Keratinocyte (primary cell): ENCODE measurements at places on chromosomes 2 and 18.

GRCh38 chr2:239666053-239666854, 265.4 kb upstream of the HDAC4 start:
- no peak for DNase-seq

- DNase-seq = no peak
Measured at GRCh38 chr18:21933931-21934765, 193.6 kb downstream of the MIB1 start.

DNA sequence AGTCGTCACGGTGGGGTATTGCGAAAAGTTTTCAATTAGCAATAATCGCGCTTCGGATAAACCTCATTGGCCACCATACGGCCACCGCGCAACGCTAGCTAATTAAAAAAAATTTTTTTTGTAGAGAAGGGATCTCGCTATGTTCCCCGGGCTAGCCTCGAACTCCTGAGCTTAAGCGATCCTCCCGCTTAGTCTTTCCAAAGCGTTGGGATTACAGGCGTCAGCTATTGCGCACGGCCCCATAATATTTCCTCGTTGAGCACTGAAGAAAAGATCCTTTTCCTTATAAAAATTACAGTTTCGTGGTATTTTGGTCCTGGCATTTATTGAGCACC, 759 bp upstream of the ACTR1B start:
- DNase-seq = no peak

GRCh38 chr2:1874101-1874865, 130.0 kb upstream of the PXDN start:
- no peak for DNase-seq

- no peak for DNase-seq
Measured at GRCh38 chr2:226755631-226756030, 44.0 kb downstream of the IRS1 start.

DNA sequence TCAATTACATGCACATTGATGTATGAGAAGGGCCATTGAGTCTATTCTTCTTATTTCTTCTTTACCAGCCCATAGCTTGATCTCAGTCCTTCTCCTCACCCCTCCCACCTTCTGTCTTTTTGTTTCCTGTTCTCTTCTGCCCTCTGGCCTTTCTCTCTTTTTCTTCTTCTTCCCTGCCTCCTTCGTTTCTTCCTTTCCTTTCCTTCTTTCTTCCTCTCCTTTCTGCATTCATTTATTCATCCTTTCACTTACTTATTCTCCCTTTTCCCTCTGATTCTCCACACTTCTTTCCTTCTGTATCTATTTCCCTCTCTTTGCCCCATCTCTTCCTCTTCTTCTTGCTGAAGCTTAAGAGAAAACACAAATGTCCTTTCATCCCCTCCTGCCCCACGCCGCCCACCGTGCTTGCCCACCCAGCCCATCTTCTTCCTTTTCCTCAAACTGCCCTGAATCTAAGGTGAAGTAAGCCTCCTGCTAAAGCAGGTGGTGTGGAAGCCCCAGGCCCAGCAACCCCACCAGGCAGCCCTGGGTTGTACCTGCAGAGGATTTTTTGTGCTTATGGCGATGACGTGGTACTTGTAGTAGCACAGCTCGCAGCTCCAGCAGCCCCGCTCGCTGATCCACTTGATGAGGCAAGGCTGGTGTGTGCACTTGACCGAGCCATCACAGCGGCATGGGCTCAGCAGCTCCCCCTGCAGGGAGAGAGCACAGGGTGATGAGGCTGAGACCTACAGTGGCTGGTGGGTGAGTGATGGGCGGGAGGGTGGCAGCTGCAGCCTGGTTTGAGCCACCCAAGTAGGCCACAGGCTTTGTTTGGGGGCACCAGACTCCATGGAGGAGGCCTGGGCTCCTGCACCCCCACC, 89.0 kb downstream of the MARCHF4 start:
- no peak for DNase-seq

GRCh38 chr2:114123925-114124324, 234.0 kb downstream of the ACTR3 start:
- no peak for DNase-seq

- DNase-seq = no peak
Measured at GRCh38 chr2:32825291-32825712, 121.5 kb upstream of the LTBP1 start.

DNA sequence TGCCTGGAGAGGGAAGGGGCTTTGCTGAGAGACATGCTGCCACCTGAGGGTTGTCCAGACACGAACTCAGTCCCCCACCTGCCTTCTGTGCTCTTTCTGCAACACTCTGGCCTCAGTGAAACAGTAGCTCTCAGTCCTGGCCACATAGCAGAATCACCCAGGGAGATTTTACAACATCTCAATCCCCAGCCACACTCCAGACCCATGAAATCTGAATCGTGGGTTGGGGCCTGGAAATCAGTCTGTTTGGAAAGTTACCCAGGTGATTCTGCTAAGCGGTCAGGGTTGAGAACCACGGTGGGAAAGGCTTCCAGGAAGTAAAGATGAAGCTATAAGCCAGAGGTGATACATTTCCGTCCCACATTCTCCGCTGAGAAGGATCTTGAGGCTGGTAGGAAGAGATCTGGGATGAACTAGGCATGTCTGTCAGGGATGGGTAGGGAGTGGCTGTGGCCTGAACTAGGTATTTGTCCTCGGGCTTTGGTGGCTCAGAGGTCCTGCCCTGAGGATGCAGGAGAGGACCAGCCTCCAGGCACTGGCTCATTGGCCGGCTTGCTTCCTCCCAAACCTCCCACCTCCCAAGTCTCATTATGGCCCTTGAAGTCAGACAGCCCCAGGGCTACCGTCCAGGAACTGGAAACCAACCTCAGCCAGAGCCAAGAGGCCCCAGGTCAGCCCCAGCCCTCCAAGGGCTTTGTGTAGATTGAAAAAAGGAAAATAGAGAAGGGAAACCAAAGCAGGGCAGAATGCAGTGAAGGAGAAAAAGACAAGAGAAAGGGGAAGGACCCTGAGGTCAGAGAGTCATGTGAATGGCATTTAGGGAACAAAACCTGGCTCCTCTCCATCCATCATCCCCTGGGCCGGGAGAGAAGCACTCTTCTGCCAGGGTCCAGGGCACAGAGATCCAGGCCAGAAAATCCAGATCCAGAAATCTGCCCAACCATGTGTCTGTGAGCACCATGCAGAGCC, 119.6 kb downstream of the ZFP36L2 start:
- no peak for DNase-seq

DNA sequence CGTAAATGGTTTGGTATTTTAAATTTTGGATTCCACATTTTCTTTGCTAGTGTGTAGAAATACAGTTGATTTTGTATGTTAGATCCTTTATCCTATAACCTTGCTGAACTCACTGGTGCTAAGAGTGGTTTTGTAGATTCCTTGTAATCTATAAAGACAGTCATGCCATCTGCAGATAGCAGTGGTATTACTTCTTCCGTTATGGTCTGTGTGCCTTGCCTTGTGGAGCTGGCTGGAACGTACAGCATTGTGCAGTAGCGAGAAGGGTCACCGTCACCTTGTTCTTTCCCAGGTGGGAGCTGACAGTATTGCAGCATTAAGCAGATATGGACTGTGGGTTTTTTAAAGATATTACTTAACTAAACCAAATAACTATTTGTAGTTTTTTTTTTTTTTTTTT, 33.7 kb downstream of the ATP9B start:
- DNase-seq = no peak

DNA sequence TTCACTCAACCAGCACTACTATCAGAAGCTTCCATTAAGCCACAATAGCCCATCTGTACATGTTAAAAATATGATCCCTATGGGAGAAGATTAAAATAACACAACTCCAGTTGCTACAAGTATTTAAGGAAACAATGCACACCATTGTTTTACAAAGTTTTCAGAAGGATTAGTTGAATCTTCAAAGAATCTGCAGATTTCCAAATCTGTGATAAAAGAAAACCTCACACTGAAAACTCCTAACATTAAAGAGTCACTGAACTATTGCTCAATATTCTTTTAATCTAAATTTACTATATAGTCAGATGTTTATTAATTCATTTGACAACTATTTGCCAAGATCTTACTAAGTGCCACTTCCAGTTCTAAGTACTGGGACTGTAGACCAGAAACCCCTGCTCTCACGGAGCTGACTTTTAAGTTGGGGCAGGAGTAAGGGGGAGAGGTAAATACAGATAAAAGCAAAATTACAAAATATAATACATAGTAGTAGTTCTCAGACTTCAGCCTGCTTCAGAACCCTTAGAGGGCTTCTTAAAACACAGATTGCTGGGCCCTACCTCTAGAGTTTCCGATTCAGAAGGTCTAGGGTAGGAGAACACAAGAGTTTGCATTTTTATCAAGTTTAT, 94.4 kb downstream of the STK39 start:
- no peak for DNase-seq

GRCh38 chr2:12928775-12929401, 212.2 kb downstream of the TRIB2 start:
- DNase-seq = no peak

DNA sequence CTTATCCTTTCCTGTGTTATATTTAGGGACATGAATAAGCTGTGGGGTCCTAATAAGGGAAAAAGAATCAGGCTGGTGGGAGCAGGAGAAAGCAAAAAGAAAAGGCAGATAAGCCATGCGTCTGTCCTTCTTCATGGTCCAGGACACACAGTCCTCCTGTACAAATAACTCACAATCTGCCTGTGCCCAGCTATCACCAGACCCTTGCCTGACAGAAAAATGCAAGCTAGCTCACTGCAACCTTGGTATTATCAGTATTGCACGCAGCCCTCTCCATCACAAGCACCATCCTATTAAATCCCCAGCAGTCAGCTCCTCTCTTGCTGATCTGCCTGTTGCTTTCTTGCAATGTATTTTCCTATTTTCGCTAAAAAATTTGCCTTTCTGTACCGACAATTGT, 78.0 kb downstream of the NEURL3 start:
- DNase-seq = no peak

DNA sequence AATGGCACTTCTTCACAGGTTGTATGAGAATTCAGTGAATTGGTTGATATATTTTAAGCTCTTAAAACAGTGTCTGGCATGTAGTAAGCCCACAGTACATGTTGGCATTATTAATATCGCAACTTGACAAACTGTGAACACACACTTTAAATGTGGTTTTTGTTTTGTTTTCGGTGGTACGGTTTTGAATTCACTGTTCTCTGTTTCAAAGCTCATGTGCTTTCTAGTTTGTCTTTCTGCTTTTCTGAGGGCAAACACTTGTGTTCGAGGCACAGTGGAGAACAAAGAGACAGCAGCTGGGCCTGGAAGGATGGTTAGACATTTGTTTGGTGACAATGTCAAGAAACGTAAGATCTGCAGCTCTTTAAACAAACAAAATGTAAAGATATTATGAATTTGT, 276.5 kb upstream of the MC4R start:
- no peak for DNase-seq

- no peak for DNase-seq
Measured at GRCh38 chr2:230650585-230651137, 62.0 kb upstream of the CAB39 start.

DNA sequence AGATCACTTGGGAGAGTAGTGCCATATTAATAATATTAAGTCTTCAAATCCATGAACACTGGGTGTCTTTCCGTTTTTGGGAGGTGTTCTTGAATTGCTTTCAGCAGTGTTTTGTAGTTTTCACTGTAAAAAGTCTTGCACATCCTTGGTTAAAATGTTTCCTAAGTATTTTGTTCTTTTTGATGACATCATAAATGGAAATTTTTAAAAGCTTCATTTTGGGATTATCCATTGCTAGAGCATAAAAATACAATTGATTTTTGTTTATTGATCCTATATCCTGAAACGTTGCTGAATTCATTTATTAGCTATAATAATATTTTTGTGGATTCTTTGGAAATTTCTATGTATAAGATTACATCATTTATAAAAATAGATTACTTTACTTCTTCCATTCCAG, 96.8 kb downstream of the ARHGEF4 start:
- no peak for DNase-seq
